ENCODE measurements at places on chromosomes 3 and 15.

DNA sequence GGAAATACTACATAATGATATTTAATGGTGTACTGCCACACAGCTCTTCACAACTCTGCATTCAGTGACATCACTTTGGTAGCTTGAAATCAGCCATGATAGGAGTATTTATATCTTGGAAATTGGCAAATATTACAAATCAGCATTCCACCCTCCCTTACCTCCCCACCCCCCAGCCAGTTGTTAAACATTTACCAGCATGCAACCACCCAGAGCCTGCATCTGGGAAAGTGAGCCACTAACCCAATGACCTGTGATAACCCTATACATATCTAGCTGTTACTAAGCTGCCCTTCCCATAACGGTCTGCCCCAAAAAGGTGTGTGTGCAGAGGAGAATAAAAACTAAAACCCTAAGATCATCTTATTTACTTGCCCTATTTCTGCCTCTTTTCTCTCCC is 44.6 kb upstream of the SATB1 start:
- no peak for DNase-seq

GRCh38 chr3:124498891-124499290 is 231.4 kb upstream of the UMPS start:
- no peak for DNase-seq

GRCh38 chr15:70892002-70892911 is at the start of the genes LRRC49 and THAP10:
Gene LRRC49, plus strand, starts transcription at chr15:70892826. Its CDS starts 69 bp downstream, at chr15:70892895.
Gene THAP10, minus strand, starts transcription at chr15:70892433. Its CDS starts 161 bp downstream, at chr15:70892272.
- DNase-seq = no peak

DNA sequence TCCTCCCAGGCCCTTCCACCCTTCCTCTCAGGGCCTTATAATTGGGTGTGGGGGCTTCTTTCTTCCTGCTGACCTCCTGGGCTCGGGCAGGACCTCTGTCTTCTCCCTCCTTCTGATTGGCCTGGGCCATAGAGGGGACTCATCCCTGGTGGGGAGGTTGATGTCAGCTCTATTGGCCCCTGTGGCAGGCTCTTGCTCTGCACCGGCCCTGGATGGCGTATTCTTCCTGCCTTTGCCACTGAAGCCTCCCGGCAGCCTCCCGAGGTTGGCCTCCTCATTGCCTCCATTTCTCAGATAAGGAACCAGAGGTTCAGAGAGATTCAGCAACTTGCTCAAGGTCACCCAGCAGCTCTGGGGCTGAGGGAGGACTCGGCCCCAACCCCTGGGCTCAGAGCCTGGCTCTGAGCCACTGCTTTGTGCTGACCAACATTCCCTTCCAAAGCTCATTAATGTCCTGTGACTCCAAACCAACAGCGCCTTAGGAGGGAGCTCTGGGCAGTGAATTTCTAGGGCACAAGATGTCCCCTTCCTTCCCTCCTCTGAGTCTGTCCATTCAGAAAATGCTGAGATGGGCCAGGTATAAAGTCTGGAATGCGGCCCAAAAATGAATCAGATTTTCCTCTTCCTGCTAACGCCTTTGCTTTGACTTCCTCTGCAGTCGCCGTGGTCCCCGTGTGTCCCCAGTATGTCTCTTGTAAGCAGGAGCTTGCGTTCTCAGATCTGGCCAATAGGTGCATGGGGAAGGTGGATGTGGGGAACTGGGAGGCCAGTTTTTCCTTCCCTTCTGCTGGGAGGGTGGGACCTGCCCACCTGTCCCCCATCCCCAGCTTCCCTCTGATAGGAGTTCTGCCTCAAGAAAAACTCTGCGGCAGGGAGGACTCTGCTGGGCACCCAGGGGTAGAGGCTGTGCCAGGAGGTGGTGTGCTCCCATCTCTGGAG is 74.2 kb downstream of the HMCES start:
- no peak for DNase-seq

DNA sequence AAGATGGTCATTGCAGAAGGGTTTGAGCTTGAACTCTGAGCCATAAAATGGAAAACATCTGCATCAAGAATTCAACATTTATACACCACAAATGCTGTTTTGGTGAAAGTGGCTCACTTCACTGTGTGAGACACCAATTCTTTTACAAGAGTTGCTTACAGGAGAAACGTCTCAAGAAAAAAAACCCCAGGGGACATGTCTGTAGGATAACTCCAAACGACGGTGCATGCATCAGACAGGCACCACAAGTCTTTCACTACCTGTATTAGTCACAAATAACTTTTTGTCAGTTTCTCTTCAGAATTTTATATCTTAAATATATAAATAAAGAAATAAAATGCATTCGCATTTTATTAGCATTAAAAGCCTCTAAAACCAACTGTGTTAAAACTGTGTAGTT is 164.3 kb downstream of the EFHB start:
- DNase-seq = no peak

GRCh38 chr3:188533612-188534357 is 379.8 kb downstream of the LPP start:
- no peak for DNase-seq

- no peak for DNase-seq
These were observed 60.4 kb upstream of the RNF7 start for GRCh38 chr3:141677701-141678100.

DNA sequence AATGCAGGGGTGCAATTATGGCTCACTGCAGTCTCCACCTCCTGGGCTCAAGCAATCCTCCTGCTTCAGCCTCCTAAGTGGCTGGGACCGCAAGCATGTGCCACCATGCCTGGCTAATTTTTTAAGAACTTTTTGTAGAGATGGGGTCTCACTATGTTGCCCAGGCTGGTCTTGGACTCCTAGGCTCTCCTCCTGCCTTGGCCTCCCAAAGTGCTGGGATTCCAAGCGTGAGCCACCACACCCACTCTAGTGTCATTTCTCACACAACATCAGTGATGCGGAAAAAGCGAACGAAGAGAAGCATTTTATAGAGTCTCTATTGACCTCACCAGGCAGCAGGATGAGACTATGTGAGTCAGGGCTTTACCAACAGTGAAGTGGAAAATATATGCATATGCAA is 137.7 kb downstream of the PLD1 start:
- no peak for DNase-seq

GRCh38 chr15:48617619-48618018 is 27.9 kb downstream of the FBN1 start:
- no peak for DNase-seq

DNA sequence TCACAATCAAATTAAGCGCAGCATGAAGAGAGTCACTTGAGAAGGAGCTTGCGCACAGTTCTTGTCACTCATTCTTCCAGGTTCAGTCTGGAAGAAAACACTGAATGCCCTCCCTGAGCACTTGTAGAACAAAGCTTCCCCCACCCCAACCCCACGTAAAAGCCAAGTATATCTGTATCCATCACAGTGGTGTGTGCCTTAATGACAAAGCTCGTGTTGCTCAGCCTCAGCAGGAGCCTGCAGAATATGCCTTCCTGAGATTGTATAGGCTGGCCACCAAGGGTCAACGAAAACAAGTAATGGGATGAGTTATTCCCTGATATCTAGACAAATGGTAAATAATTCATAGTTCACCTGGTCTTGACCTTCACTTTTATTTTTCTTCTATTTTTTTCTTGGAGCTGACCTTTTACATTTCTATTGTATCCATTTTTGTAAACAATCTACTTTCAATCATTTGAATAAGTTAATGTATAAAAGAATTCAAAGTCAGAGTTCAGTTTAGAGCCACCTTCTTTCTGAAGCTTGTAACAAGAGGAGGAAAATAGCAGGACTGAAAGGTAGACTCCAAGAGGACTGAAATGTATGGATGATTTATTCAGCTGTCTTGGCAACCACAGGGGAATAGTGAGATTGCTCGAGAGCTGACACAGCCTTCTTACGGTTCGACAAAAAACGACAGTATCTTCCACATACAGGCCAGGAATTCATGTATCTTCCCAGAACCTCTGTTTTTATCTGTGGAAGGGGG is 405.5 kb upstream of the TPM1 start:
- DNase-seq = no peak

DNA sequence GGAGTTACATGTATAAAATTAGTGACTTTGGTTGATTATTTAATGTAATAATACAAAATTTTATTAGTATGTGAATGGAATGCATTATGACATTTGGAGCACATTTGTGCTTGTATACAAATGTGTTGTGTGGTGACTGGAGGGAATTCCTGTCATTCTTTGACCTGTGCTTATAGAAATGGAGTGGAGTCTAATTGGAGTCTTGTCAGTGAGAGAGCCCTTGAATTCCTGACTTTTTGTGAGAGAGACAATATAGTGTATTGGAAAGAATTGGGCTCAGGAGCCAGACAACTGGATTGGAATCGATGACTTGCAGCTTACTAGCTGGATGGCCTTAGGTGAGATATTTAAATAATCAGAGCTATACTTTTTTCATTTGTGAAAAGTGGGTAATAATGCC is 9.4 kb downstream of the TCF12 start:
- no peak for DNase-seq

DNA sequence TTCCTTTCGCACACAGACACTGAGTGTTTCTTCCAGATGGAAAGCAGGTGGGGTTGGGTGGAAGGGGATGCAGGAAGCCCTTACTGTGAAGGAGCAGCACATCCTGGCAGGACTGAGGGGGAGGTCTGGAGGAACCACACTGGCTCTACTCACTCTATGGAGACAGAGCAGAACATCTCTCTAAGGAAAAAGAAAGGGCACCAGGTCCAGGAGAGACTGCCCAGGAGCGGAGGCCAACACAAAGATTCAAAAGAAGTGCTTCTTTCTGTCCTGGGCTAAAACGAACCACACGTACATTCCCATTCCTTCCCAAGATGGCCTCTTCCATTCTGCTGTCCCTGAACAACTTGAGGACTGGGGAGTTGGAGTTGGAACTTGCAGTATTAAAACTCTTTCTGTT is 13.8 kb upstream of the VIPR1 start:
- no peak for DNase-seq

GRCh38 chr3:102053375-102053989 is 204.2 kb downstream of the NFKBIZ start:
- DNase-seq = no peak

DNA sequence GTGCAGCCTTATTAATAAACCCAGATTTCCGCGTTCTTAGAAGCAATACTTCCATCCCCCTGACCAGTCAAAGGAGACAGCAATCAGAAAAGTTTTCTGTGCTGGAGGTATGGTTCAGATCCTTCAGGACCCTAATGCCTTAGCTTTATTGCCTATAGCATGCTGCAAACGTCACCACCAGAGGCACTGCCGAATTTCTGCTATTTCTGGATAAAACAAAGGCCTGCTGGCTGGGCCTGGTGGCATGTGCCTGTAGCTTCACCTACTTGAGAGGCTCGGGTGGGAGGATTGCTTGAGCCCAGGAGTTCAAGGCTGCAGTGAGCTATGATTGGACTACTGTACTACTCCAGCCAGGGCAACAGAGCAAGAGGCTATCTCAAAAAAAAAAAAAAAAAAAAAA is 407.2 kb downstream of the FOXP1 start:
- DNase-seq = no peak

- DNase-seq = peak; percentile 44
These were observed 38.8 kb upstream of the CLDN18 start for GRCh38 chr3:137970914-137971831.

- DNase-seq = no peak
These were observed 358.8 kb downstream of the VPS13C start for GRCh38 chr15:61701455-61701854.

GRCh38 chr3:43260412-43260811 is 25.9 kb upstream of the SNRK start:
- no peak for DNase-seq

Measured in activated CD4-positive, alpha-beta T cell treated with anti-CD3 and anti-CD28 coated beads, Interleukin-2, amount 50 U/mL, for 1 hour (primary cell).